Left renal pelvis (tissue), 4 donors: ENCODE measurements at places on chromosomes 11 and 22. TPM values are rescaled to one million over a fixed set of nuclear protein-coding genes. Genes with fewer than 3 reads are reported as not detected.

SYT8 gene
- polyA plus RNA-seq, result not detected

DNA sequence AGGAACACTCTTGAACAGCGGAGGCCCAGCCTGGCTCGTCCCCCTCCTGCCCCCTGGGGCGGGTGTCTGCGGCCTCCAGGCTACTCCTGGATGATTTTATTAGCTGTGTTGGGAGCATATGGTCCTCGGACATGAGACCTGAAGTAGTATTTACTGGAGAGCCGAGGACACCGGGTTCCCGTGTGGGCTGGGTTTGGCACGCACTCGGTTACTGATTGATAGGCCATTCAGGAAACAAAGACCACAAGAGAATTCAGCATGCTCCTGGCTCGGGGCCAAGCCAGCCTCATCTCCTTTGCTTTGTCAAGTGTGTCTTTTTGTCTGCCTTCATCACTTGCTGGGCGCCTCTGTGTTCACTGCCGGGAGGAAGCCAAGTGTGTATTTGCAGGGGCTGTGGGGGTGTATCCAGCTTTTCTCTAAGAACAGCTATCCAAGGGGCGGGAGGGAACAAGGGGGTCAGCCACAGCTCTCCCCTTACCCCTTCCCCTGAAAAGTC lies 9.7 kb downstream of the FXYD2 start:
- DNase-seq, result no peak

SYCE3 gene
- polyA plus RNA-seq, result not detected

GRCh38 chr11:118618991-118619375 lies 11.6 kb downstream of the PHLDB1 start:
- no peak for DNase-seq

DNA sequence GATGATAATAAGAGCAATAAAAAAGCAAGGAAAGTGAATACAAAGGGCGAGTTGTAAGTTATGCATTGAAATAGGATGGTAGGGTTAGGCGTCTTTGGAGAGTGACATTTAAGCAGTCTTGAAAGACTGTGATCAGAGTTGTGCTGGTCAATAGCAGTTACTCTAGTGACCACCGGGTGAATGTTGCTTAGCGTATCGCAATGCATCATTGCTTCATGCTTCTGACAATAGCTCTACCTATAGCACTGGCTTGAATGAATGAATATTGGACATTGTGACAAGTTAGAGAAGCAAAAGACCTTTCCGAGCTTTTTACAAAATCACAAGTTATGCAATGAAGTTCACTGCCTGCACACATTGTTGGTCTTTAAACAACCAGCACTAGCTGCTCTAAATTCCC lies 7.7 kb upstream of the OR8B12 start:
- no peak for DNase-seq

ACRV1 gene
- 1.0 TPM for polyA plus RNA-seq

- DNase-seq, result no peak
These were observed 61.0 kb downstream of the FBXO7 start for GRCh38 chr22:32535531-32536190.

PRG3 gene
- polyA plus RNA-seq, result 1.2 TPM

- no peak for DNase-seq
These were observed 2.9 kb upstream of the LRRC32 start for GRCh38 chr11:76673176-76674142.

GRCh38 chr11:83303316-83303715 lies 17.1 kb upstream of the CCDC90B start:
- no peak for DNase-seq

OR8D4 gene
- not detected for polyA plus RNA-seq

DNA sequence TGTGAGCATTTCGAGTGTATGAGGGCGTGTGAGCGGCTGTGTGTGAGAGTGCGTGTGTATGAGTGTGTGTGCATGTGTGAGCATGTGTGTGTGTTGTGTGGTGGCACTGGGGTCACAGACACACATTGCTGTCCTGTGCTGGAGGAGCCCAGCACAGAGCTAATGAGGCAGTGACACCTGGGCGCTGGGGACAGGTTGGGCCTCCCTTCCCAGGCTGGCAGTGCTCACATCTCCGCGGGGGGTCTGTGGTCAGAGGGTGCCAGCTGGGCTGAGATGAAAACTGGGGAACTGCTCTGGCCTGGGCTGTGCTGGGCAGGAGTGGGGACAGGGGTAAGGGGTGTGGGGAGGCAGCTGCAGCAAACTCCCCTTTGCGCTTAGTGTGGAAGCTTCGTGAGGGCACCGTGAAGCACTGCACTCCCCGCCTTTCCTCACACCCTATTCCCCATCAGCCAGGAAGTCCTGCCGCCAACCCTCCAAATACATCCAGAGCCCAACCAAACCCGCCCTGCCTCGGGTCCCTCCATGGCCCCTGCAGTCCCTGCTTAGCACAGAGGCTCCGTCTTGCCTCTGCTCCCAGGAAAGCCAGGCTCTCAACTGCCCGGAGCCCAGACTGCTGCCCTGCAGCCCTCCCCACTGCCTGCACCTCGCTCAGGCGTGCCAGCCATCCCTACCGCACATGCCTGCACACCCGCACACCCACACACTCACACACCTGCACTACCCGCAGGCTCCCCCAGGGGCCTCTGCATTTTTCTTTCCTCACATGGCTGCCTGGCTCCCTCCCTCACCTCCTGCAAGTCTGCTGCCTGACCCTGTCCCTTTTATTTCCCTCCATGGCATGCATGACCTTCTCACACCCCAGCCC lies 62.0 kb upstream of the THY1 start:
- no peak for DNase-seq

DNA sequence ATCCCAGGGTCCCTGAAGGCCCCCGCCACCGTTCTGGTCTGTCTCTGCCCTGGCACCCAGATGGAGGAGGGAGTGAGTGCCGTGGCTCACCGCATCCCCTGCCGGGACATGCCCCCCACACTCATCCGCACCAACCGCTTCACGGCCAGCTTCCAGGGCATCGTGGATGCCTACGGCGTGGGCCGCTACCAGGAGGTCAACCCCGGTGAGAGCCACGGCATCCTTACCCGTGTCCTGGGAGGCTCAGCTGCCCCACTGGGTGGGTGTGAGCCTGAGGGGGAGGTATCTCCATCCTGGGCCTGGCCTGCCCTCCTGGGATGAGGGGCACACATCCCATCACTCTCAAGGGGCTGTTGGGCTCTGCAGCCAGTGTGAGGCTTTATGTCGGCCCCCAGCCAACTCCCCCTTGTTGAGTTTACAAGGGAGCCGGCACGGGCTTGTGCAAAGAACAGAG lies 6.1 kb downstream of the TCIRG1 start:
- no peak for DNase-seq

ISX gene
- 0.05 TPM for polyA plus RNA-seq

- DNase-seq, result no peak
These were observed 20.7 kb downstream of the POU2F3 start for GRCh38 chr11:120260616-120261015.

- DNase-seq, result no peak
These were observed 102.6 kb downstream of the TRIM44 start for GRCh38 chr11:35765211-35765610.

DNA sequence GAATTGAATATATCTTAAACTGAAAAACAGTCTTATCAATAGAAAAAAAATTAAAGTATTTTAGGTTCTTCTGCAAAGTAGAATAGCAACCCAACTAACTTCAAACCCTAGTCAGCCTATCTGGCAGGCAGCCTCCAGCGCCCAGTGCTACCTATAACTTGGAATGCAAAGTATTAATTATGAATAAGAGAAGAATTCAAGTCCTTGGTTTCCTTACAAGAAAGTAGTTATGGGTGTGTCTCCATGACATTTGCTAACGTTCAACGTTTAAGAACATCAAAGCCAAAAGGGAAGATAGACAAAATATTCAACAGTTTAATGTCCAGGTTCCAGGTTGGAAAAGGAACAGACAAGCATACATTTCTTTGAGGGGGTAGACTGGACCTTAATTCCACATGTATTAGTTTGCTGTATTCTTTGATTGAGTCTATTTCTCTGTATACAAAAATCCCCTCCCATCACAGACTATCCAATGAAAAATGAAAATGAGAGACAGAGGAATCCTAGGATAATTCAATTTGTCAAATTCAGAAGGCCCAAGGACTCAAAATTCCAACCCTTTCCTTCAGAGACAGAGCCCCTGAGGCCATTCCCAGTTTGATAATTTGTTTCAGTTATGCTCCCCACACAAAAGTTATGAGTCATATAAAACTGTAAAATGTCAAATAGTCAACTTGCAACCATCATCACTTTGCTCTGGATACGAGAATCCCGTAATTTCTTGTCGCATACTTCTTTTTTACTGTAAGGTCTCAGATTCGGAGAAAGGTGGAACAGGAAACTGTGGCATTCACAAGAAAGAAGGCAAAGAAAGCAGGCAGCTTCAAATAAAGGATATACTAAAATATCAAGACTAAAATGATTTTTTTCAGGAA lies 83.7 kb upstream of the CHRM4 start:
- no peak for DNase-seq

GRCh38 chr22:20937794-20938671 lies 20.8 kb downstream of the CRKL start:
- no peak for DNase-seq

LRP4 gene
- 25.3 TPM for polyA plus RNA-seq

NXPE1 gene
- polyA plus RNA-seq, result not detected

- no peak for DNase-seq
These were observed 59.7 kb upstream of the GDPD4 start for GRCh38 chr11:77361184-77361583.

CRYBB2 gene
- polyA plus RNA-seq, result 0.36 TPM

DNA sequence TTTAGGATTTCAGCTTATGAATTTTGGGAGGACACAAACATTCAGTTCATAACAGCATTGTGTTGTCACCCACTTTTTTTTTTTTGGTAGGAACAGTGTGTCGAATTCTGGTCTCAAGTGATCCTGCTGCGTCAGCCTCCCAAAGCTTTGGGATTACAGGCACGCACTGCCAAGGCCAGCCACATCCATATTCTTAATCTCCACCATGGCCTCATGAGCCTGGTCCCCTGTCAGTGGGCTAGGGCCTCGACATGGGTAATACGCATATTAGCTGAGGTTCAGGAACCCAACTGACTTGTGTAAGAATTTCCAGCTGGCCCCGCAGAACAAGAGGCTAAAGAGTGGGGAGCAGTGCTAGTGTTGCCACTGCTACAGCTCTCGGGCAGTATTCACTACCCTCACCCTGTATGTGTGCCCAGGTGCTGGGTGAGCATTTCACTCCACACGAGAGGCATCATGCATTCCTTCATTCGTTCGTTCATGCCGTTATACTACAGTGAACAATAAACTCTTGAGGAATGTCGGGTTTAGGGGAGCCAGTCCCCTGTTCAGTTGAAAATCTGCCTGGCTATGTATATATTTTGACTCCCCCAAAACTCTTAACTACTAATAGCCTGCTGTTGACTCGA lies 5.2 kb upstream of the VPREB1 start:
- no peak for DNase-seq

CRYAB gene
- polyA plus RNA-seq, result 45.1 TPM

GRCh38 chr11:28346209-28346608 lies 238.0 kb downstream of the METTL15 start:
- DNase-seq, result no peak

GSTT2 gene
- polyA plus RNA-seq, result not detected

DNA sequence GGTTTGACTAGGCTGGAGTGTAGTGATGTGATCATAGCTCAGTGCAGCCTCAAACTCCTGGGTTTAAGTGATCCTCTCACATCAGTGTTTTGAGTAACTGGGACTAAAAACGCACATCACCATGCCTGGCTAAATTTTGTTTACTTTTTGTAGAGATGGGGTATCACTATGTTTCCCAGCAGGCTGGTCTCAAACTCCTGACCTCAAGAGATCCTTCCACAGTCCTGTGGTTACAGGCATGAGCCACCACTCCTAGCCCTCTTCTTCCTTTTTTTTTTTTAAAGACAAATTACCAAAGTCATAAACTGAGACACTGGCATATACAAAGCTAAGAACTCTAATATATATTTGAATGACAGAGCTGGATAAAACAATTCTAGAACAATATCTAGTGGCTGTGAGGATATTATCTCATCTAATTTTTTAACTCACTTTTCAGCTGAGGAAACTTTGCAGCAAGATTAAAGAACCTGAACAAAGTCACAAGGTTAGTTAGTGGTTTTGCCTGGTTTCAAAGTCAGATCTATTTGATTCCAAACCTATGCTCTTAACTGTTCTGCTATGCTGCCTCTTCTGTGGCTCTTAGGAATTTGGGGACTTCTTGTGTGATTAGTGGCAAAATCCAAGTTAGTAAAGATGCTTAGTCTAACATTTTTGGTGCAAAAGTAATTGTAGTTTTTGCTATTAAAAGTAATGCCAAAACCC lies 95.3 kb upstream of the RAG2 start:
- no peak for DNase-seq

RHOD gene
- polyA plus RNA-seq, result 8.8 TPM

- DNase-seq, result no peak
These were observed 71.1 kb upstream of the SLC25A18 start for GRCh38 chr22:17492247-17492646.

MFRP gene
- polyA plus RNA-seq, result not detected
